GM04503 (cell line): ENCODE measurements at places on chromosomes 5 and 9.

DNA sequence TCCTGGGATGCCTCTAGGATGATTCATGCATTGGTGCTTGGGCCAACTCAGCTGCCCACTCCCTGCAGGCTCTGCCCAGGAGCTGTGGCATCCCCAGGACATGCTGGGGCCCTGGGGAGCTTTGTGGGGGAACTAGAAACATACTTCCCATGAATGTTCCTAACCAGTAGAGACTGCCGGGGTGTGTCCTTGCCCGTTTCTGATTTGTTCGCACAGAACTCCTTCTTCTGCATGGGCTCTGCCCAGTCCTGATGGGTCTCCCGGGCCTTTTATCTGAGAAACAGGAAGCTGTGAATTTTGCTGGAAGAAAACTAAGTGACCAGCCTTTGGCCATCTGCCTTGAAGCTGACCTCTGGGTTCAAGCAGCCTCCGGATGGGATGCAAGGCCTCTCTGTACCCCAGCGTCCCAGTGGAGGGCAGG, 71.6 kb upstream of the RNU6ATAC start:
- DNase-seq, result no peak

DNA sequence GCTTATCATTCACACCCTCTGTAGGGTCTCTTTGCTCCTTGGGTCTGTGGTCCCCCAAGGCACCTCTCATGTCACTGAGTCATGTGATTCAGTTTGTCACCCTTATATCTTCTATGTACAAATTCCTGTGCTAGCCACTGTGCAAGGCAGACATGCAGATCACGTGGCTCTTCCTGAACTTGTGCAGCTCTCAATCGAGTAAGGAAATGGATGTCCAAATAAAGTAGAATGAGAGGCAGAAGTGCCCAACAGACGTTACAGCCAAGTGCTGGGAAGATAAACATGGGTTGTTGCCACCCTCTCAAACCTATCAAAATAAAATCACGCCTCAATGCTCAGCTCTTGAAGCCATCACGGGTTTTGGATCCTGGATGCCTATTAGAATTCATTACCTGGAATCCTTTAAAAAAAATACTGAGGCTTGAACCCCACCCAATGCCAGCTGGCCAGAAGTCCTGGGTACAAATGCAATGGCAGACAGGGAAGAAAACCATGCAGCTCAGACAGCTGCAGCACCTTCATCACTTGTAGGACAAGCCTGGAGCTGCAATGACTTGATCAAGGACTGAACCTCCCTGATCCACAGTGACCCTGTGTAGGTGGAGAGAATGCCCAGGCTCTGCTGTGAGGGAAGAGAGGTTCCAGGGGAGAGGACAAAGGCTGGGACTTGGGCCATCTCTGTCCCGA, 228.7 kb upstream of the DAP start:
- no peak for DNase-seq

DNA sequence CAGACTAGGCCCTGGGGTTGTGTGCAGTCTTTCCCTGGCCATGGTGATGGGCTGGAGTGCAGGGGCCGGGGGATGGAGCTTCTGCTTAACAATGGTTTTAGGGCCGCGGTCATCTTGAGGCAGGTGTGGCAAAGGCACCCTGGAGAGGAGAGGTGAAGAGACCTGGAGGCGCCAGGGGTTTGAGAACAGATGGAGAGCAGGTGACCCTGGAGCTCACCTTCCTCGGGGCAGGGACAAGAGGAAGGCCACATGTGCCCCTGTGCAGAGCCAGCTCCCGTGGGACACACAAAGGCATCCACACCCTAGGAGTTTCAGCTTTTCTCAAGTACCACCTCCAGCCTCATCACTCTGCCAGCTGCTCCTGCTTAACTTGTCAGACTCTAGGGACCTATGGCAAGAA, 46.4 kb upstream of the SH3GL2 start:
- DNase-seq, result no peak

DNA sequence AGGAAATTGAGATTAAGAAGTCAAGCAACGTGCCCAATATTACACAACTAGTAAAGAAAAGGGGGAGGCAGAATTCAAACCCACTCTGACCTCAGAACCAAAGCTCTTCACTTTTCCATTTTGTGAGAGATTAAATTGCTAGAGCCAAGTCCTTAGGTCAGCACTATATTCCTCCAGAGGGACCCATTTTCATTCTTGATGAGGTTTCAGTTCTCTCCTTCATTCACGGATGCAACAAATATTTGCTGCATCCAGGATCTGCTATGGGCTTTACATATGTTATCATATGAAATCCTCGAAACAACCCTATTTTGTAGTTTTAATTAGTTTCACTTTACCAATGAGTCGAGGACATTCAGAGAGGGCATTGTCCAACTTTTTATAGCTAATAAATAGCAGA, 239.2 kb downstream of the EFNA5 start:
- no peak for DNase-seq

- no peak for DNase-seq
These were observed 118.0 kb downstream of the ESM1 start for GRCh38 chr5:54867310-54867944.

DNA sequence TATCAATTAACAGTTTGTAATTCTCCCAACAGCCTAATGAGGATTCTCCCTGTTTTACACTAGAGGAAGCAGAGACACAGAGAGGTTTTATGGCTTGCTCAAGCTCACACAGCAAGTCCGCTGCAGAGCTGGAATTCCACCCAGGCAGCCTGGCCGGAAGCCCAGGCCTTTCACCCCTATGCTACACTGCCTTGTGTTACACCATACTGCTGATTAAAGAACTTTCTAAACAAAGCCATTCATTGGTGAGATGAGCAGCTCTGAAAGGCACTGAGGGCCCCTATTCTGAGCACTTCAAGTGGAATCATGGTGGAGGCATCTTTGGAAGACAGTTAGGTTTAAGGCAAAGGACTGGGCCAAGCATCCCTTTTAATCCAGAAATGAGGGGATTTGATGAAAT, 14.7 kb upstream of the LARP1 start:
- peak; percentile 38 for DNase-seq

DNA sequence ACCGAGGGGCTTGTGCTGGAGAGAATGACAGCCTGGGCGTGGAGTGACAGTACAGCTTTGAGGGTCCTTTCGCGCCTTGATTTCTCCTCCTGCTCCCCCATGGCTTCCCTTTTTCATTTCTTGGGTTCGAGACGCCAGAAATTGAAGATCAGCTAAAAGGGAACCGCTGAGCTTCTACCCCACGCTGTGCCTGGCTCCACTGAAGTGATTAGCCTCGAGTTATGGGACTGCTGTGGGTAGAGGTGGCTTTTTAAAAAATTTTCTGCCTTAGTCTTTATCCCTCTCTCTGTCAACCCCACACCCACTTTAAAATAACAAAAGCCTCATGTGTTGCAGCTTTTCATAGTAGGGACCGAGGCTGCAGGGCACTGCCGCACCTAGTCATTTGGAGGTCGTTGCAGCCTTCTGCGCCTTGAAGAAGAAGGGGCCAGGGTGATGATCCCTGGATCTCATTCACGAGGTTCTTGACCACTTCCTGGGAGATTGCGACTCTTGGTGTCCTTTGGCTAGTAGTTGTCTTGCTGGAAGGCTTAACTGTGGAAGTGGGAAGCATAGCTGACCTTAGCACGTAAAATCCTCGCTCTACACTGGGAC, 603 bp downstream of the PPIP5K2 start:
- DNase-seq, result no peak

DNA sequence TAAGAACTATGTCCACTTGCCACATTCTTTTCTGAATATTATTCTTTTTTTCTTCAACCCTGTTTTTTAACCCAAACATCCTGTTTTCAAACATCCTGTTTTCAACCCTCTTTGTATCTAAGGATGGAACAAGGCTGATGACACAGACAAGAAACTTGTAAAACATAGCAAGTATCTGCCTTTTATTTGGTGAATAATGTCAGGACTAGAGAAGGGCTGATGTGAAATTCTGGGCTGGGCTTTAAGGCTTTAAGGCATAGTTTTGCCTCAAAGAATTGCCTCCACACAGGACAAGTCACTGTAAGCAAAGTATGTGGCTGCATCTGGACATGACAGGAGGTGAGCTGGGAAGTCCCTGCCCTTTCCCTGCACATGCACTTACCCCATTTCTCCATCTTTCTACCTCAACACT, 42.5 kb upstream of the RIC1 start:
- DNase-seq, result peak; percentile 64

DNA sequence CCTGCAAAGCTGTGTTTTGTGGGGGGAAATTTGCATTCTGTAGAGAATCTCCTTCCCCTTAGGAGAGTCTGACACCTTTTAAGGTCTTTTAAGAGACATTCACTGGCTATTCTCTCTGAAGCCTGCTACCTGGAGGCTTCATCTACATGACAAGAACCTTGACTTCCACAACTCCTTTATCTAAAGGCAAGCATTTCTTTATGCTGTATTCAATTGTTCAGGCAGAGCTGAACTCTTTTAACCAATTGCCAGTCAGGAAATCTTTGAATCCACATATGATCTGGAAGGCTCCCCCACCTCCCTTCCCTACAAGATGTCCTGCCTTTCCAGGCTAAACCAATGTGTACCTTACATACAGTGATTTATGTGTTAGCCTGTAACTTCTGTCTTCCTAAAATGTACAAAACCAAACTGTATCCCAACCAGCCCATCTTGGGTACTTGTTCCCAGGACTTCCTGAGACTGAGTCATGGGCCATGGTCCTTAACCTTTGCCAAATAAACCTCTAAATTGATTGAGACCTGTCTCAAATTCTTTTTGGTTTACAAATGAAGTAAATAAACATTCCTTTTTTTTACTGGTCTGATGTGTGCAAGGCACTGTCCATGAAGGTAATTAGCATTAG, 9.9 kb downstream of the C9orf85 start:
- no peak for DNase-seq

- DNase-seq, result no peak
These were observed 503.6 kb upstream of the PAPPA start for GRCh38 chr9:115649991-115650472.

GRCh38 chr5:31027721-31028120, 165.8 kb upstream of the CDH6 start:
- DNase-seq, result no peak

DNA sequence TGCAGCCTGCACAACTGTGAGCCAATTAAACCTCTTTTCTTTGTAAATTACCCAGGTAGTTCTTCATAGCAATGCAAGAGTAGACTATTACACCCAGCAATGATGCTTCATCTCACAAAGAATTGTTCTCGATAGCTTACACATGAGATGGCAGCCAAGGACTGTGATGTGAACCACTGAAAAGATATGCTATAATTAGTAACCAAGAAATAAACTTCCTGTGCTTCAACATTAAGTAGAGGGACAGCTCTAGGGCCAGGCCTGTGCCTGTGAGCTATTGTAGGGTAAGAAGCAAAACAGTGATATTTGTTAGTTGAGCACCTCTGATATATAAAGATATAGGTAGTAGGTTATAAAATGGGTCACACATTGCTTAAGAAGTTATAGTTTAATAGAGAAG, 41.8 kb upstream of the DPYSL3 start:
- no peak for DNase-seq

- DNase-seq, result no peak
These were observed 13.9 kb upstream of the KIF12 start for GRCh38 chr9:114112778-114113584.

DNA sequence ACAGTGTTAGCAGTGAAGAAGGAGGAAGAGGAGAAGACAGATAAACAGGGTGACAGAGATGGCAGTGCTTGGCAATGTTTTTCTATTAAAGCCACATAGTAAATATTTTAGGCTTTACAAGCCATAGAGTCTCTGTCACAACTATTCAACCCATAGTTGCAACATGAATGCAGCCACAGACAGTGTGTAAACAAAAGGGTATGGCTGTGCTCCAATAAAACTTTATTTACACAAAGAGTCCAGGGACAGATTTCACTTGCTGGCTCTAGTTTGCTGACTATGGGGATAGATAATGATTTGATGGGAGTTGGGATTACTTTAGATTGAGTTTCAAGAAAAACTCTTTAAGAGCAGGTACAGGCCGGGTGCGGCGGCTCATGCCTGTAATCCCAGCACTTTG, 224.8 kb upstream of the SEMA6A start:
- no peak for DNase-seq

DNA sequence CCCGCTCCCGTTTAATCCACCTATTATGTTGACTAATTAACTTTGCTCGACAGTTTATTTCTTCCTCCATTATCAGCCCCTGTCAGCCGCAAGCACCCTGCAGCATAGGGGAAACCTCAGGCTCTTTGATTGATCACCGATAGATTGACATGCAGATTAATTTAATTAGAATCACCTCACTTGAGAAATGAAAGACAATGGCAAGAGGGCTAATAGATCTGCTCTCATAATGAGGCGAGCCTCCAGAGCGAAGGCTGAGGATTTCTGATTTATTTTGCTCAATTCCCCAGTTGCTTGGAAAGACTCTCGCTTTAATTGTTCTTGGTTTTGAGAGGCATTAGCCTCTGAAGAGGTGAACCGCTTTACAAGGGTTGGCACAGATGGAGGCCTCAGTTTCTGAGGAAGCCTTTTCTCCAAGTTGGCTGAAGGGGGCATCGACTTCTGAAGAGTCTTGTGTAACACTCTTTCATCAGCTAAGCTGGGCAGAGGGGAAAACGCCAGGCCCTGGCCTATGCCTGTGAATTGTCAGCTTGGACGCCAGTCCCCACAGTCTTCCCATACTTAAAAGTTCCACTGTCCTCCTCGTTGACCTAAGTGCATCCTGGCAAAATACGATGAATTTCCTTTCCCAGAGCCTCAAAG, 275.4 kb downstream of the EBF1 start:
- DNase-seq, result no peak

DNA sequence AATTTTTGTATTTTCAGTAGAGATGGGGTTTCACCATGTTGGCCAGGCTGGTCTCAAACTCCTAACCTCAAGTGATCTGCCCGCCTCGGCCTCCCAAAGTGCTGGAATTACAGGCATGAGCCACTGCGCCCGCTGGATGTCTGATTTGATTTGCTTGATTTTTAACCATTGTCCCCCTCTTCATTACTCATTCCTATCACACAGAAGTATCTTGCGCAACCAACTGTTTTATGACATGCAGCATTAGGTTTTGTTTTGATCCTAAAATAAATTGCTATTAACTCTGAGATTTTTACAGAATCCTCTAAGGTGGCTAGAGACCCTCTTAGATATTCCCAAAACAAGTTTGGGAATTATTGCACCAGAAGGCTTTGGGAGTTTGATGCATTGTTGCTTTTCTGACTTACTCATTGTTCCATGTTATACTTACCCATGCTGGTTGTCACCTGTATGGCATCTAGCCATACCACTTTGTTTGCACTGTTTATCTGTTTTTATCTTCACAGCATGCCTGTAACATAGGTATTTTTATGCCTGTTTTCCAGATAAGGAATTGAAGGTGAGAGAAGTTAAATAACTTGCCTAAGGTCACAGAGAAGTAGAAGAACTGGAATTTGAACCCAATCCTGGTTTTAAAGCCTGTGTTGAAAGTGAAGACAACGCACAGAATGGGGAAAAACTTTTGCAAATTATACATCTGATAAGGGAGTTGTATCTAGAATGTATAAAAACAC, 35.9 kb upstream of the PWWP2A start:
- DNase-seq, result no peak
